ENCODE measurements at places on chromosomes 16 and 17. TPM values are rescaled to one million over a fixed set of nuclear protein-coding genes. Genes with fewer than 3 reads are reported as not detected.
A peak's percentile ranks its signal among the peaks of the same experiment; 100 is the strongest.

GRCh38 chr17:75634754-75635609 is 1.7 kb downstream of the SMIM5 start:
- no peak overlapping the region for H3K27ac ChIP-seq
- H3K4me1 ChIP-seq, result peaks cover 17% of the 10 kb centered on the region
- DNase-seq, result no peak
- H3K36me3 ChIP-seq, result no peaks in the 10 kb centered on the region
- H3K4me3 ChIP-seq, result no peak overlapping the region

GRCh38 chr17:2405247-2405926 is 4.5 kb upstream of the MNT start:
- H3K4me1 ChIP-seq, result peaks cover 50% of the 10 kb centered on the region
- peak overlapping the region; percentile 97 for H3K27ac ChIP-seq
- no peaks in the 10 kb centered on the region for H3K36me3 ChIP-seq
- no peak for DNase-seq
- no peaks in the 10 kb centered on the region for H3K27me3 ChIP-seq

GRCh38 chr16:64121473-64121872 is 1000.4 kb downstream of the CDH11 start:
- no peak overlapping the region for H3K27ac ChIP-seq
- peak; percentile 13 for DNase-seq
- H3K36me3 ChIP-seq, result no peaks in the 10 kb centered on the region
- H3K27me3 ChIP-seq, result no peaks in the 10 kb centered on the region
- H3K4me1 ChIP-seq, result no peaks in the 10 kb centered on the region
- no peak overlapping the region for H3K4me3 ChIP-seq

GRCh38 chr16:30923554-30924075 is at the start of gene FBXL19:
Gene FBXL19, plus strand, starts transcription at chr16:30923572. Its CDS starts 2,183 bp downstream, at chr16:30925755.
- H3K27ac ChIP-seq, result peak within 1 kb of the TSS; percentile 100
- H3K36me3 ChIP-seq, result no peaks in the 10 kb centered on the region
- no peak for DNase-seq
- H3K4me1 ChIP-seq, result peaks cover 23% of the 10 kb centered on the region
- H3K4me3 ChIP-seq, result peak within 1 kb of the TSS; percentile 94

DNA sequence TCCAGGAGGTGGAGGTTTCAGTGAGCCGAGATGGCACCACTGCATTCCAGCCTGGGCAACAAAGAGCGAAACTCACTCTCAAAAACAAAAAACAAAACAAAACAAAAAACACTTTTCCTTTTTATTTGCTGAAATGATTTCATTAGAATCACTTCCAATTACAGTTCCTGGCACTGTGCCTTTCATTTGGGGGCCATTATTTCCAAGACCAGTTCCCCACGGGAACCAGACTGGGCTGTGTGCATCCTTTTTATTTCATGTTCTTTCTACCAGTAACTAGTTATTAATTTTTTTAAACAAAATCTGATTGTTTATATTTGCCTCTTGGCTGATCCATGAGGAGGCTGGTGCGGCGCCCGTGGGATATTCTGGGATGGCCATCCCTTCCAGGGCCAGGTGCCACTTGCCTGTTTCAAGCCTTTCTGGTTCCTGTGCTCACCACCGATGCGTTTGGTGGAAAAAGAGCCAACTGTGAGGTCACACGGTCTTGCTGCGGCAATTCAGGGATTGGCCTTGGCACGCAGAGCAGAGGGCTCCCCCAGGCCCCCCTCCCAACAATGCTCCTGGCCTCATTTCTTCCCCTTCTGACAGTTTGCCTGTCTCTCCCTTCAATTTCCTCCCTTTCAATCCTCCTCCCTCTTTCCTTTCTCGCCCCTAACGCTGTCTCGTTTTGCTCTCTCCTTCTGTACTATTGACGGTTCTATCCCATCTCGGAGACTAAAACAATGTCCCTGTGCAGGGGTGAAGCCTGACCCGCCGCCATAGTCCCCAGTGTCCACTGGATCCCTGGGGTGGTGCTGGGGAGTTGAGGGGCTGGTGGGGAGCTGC is 13.4 kb downstream of the UBALD1 start:
- H3K27ac ChIP-seq, result no peak overlapping the region
- no peaks in the 10 kb centered on the region for H3K36me3 ChIP-seq
- peaks cover 14% of the 10 kb centered on the region for H3K4me1 ChIP-seq
- H3K27me3 ChIP-seq, result peaks cover 14% of the 10 kb centered on the region

GRCh38 chr17:7416323-7416722 is 3.8 kb upstream of the SPEM1 start:
- H3K4me3 ChIP-seq, result no peak overlapping the region
- no peaks in the 10 kb centered on the region for H3K27me3 ChIP-seq
- peaks cover 4% of the 10 kb centered on the region for H3K36me3 ChIP-seq
- H3K27ac ChIP-seq, result no peak overlapping the region
- peaks cover 8% of the 10 kb centered on the region for H3K4me1 ChIP-seq
- DNase-seq, result no peak

DNA sequence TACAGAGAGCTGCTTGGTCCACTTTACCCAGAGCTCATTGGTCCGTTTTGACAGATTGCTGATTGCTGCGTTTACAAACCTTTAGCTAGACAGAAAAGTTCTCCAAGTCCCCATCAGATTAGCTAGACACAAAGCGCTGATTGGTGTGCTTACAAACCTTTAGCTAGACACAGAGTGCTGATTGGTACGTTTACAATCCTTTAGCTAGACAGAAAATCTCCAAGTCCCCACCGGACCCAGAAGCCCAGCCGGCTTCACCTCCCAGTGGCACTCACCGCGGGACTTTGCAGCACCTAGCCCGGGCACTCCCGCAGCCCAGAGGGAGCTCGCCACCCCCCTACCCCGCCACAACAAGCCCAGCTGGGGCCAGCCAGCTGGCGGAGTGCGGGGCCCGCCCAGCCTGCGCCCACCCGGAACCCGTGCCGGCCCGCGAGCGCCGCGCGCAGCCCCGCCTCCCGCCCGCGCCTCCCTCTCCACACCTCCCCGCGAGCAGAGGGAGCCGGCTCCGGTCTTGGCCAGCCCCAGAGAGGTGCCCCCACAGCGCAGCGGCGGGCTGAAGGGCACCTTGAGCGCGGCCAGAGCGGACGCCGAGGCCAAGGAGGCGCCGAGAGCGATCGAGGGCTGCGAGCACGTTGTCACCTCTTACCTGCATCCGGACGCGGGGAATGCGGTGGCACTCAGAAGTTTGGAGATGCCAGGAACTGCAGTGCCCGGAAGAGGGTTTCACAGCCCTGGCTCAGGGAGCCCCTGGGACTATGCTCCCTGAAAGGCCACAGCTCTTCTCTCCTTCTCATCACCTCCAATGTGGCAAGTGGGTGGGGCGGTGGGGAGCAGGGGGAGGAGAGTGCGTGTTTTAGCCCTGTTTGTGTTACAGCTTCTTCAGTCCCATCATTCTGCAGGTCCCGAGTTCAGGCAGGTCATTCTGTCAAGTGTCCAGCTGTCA is 1504.5 kb downstream of the CDH11 start:
- H3K27ac ChIP-seq, result no peak overlapping the region
- no peaks in the 10 kb centered on the region for H3K4me1 ChIP-seq
- H3K27me3 ChIP-seq, result no peaks in the 10 kb centered on the region
- H3K36me3 ChIP-seq, result no peaks in the 10 kb centered on the region
- H3K4me3 ChIP-seq, result peak overlapping the region; percentile 55

DNA sequence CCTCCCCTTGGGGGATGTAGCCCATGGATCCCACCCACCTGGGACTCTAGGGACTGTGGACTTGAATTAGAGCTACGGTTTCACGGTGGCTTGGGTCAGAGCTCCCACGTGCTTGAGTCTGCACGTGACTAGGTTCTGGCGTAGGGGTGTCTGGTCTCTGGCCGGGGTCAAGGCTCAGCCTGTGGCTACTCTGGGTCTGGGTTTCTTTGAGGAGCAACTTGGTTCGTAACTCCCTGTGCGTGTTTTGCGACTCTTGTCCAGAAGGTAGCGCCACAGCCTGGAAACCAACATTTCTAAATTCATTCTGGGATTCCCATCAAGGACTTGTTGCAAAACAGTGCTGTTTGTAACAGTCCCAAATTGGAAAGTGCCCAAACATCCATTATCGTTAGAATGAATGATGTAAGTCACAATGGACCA is 470 bp upstream of the GGT6 start:
- no peaks in the 10 kb centered on the region for H3K27me3 ChIP-seq
- no peaks in the 10 kb centered on the region for H3K36me3 ChIP-seq
- H3K4me3 ChIP-seq, result no peak overlapping the region
- H3K4me1 ChIP-seq, result peaks cover 22% of the 10 kb centered on the region
- H3K27ac ChIP-seq, result no peak overlapping the region

DNA sequence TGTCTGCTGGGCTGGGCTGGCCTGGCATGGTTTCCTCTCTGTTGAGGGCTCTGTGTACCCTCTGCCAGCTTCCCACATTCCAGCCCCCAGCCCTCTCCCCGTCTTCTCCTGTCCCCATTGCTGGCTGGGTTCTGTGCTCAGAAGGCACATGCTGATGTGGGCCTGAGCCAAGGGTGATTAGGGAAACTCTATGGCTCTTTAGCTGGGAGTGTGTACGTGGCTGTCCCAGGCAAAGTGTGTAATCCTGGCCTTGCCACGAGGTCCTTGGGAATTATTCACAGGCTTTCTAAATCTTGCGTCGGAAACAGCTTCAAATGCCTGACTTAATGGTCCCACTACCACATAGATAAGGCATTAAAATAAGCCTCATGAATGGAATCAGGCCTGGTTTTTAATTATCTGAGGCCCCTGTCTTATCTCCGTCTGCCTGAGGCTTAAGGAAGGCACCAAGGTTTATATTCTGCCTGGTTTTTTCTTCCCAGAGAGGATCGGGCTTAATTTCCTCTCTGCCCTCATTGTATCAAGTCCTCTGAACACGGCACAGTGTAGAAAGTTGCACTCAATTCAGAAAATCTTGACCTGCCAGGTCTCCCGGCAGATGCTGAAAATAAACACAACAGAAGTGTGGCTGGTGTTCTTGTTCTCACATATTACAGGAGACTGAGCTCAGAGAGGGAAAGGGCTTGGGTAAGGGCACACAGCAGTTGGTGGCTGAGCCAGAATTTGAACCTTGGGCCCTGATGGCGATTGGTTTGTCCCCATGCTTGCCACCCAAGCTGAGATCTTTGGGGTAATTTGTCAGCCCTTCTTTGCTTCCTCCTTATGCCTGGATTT is 52.9 kb upstream of the LGALS9 start:
- no peak overlapping the region for H3K27ac ChIP-seq
- H3K27me3 ChIP-seq, result no peaks in the 10 kb centered on the region
- DNase-seq, result no peak
- no peak overlapping the region for H3K4me3 ChIP-seq

- H3K36me3 ChIP-seq, result no peaks in the 10 kb centered on the region
- no peak overlapping the region for H3K27ac ChIP-seq
- DNase-seq, result no peak
- H3K27me3 ChIP-seq, result peaks cover 4% of the 10 kb centered on the region
These were observed 273.5 kb upstream of the RPL38 start for GRCh38 chr17:73929860-73930430.

DNA sequence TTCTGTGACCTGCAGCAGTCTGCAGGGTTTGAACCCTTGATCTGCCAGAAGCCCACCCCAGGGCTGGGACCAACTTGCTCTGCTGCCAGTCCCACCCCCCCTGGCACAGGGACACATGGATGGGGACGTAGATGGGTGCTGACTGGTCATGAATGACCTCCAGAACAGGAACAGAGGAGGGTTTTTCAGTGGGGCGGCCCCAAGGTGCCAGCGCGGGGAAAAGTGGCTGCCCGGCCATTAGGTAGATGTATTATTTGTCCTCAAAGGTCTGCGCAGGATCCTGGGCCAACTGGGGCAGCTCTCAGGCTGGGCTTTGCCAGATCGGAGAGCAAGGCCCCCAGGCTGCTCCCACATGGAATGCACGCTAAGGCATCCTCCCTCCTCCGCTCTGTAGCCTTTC is 265.2 kb upstream of the TNRC6C start:
- H3K27me3 ChIP-seq, result peaks cover 75% of the 10 kb centered on the region
- H3K4me1 ChIP-seq, result no peaks in the 10 kb centered on the region
- H3K4me3 ChIP-seq, result no peak overlapping the region
- H3K27ac ChIP-seq, result no peak overlapping the region
- no peaks in the 10 kb centered on the region for H3K36me3 ChIP-seq

Gene NUPR1
- polyA plus RNA-seq, result 156 TPM

Gene GPATCH8
- polyA plus RNA-seq, result 15.1 TPM
